ENCODE measurements at places on chromosomes 11 and 22.

- no peak for DNase-seq
Measured at GRCh38 chr22:40597526-40598430, 38.7 kb downstream of the MRTFA start.

DNA sequence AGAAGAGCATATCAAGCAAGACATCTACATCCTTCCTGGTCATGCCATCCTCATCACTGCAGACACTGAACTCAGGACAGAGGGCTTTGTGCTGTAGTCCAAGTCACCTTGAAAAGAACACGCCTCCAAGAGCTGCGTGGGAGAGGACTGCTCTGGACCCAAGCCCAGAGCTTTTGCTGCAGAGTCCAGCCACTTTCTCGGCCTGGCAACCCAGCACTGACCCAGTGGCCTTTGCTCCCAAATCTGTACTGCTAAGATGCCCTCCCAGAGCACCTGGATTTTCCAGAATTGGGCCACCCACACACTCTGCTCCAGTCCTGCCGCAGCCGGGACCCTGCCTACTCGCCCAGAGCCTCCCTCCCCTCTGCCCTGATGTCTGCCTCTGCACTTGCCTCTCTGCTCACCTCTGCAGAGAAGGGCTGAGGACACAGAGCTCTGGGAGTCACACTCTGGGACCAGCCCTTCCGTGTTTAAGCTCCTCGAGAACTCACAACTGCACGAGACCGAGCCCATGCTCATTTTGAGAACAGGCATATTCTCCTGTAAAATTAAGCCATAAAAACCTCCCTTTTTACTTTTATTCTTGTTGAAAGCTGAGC is 83.8 kb upstream of the CSNK2A3 start:
- no peak for DNase-seq

- DNase-seq, result no peak
Measured at GRCh38 chr11:58671983-58672633, 49.6 kb downstream of the CNTF start.

DNA sequence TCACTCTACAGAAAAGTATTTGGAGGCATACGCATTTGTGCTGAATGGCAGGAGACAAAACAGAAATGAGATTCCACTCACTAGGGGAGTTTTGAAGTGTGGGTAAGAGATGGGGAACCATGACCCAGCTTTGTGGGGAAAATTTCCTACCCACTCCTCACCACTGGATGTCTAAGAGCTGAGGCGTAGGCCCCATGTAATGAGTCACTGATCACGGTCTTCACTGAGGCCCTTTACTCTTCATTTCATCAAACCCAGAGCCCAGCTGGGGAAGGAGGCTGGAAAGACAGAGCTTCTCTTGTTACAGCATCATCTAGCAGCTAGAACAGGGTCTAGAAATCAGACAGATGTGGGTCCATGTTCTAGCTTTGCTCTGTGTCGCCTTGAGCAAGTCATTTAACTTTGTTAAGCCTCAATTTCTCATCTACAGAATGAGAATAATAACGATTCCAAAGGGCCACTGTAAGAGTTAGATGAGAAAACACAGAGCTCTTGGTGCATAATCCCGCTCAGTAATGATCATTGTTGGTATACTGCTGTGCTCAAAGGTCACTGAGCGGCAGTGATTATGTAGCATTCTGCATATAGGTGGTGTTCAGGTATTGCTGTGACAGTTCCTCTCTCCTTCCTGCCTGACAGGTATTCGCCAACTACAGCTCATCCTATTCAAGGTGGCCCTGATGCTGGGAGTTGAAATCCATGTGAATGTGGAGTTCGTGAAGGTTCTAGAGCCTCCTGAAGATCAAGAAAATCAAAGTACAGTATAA is 97.2 kb downstream of the MICAL2 start:
- no peak for DNase-seq

DNA sequence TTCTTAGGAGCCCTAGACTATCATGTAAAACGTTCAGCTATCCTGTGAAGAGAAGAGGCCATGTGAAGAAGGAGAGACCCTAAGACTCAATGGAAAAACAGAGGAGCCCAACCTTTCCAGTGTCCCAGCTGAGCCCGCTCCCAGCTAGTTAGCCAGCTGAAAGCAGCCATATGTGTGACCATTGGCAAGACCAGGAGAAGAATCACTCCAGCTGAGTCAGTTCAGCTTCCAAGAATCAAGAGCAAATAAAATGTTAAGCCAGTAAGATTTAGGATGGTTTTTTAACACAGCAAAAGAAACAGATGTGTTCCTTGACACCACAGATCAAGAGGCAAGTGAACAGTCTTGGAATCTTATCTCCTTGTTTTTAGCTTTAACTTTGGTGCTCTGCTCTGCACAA is 108.0 kb downstream of the CCDC81 start:
- DNase-seq, result no peak

DNA sequence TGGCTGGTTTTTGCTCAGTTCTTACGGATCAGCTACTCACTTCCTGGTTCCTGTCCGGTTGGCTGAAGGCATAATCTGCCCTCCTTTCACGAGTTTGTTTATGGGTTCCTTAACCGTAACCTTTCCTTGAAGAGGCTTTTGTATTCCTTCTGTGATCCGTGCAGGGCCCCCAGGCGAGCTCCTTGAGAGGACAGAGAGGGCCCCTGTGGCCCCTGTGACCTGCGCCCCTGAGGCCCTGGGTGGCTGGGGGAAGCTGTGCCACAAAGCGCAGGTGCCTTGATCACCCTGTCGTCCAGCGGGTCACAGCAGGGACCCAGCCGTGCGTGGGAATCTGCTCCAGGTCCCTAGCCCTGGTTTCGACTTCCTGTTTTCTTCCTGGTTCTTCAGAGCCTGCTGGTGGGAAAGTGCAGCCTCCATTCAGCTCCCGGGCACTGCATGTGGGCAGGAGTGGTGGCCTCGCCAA is 27.8 kb upstream of the FADD start:
- no peak for DNase-seq

- DNase-seq, result no peak
Measured at GRCh38 chr11:57444362-57445121, 15.8 kb upstream of the RTN4RL2 start.

DNA sequence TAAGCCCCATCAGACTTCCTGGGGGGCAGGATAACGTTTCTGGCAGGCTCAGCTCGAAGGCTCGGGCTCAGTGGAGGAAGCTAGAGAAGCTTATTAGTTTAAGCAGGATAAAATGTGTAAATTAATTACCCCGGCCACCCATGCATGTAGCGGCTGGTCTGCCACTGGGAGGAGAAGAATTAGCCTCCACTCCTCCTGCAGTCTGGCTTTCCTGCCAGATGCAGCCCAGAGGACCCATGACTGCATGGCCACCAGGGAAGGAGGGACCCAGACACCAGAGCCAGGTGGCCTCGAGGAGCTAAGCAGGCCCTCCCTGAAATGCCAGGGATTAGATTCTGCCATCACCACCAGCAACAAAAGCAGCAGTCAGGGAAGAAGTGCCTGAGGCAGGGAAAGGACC is 32.3 kb downstream of the TRIM29 start:
- no peak for DNase-seq

DNA sequence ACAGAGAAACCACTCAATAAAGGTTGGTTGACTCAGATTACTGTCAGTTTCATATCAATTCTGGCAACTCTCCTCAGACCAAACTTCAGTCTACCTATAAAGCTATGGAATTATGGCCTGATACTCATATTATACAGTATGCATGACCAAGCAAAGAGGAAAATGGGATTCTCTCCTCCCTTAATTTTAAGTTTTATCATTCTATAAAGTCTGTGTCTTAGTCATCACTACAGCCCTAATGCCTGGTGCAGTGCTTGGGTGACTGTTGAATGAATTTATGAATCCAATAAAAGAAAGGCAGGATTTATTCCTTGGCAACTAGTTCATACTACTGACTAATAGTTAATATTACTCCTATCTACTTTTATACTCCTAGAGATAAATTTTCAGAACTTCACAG is 37.6 kb upstream of the GRAMD1B start:
- no peak for DNase-seq

GRCh38 chr11:73384531-73384871 is 8.3 kb downstream of the RELT start:
- DNase-seq, result no peak

DNA sequence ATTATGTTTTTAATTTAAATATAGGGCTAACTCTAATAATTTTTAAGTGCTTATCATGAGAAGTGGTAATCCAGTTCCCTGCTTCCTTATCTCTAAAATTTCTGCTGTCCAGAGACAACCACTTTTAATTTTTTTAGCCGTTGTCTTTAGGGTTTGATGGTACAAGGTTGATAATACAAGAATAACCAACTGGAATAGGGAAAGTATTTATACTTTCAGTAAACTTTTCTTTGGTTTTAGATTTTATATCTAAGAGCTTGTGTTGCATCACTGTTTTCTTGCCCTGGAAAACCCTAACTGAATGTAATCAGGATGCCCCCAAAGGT is 46.5 kb upstream of the ADORA2A start:
- no peak for DNase-seq

GRCh38 chr22:40853961-40854360 is 2.5 kb downstream of the ST13 start:
- no peak for DNase-seq

DNA sequence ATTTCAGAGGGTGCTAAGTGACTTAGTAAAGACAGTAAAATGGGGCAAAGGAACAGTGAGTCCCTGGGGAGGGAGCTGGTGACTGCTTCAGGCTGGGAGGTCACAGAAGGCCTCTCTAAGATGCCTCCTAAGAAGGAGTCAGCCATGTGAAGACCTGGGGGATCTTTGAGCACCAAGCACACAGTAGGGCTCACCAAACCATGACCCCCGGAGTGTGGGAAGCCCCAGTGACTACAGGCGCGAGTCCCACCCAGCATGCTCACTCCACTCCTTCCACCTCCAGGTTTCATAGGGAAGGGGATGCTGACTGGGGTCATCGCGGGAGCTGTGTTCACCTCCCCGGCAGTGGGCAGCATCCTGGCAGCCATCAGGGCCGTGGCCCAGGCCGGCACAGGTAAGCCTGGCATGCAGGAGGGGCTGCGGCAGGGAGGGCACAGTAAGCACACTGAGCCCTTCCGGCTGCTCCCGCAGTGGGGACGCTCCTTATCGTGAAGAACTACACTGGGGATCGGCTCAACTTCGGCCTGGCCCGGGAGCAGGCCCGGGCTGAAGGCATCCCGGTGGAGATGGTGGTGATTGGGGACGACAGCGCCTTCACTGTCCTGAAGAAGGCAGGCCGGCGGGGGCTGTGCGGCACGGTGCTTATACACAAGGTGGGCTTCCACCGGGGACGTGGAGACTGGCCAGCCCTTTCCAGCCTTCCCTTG is 5.9 kb downstream of the TKFC start:
- DNase-seq, result no peak

DNA sequence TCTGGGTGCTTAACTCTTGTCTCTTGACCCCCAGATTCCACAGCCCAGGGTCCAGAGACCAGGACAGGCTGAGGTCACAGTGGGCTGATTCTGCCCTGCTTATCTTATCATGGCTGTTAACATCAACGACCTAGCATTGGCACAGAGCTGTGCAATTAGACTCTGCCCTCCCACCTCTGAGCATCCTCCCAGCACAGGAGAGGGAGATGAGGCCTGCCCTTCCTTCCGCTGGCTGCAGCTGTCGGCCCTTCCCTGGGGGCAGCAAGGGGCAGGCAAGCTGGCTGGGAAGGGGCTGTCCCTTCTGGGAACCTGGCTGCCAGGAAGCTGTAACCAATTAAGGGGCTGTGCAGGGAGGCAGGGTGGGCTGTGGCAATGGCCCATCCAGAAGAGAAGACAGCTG is 22.5 kb downstream of the LRRC10B start:
- DNase-seq, result peak; percentile 47

DNA sequence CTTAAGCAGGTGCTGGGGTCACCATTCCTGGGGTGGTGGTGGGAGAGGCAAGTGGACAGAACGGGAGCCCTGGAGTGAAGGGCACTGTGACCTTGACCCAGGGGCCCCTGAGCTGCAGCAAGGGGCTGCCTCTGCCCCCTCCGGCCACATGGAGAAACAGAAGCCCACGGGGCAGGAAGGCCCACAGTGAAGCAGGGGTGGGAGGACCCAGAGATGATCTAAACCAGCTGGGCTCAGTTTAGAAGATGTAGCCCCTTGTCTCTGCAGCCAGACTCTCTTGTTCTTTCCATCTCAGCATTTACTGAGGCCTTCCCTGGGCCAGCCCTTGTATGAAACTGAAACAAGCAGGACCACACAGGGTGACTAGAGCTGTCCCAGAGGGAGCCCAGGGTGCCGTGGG is 30.5 kb downstream of the WNT11 start:
- DNase-seq, result no peak

- no peak for DNase-seq
Measured at GRCh38 chr11:117830674-117831351, 6.3 kb upstream of the FXYD2 start.

- DNase-seq, result no peak
Measured at GRCh38 chr11:18790883-18791206, 753 bp downstream of the PTPN5 start.

DNA sequence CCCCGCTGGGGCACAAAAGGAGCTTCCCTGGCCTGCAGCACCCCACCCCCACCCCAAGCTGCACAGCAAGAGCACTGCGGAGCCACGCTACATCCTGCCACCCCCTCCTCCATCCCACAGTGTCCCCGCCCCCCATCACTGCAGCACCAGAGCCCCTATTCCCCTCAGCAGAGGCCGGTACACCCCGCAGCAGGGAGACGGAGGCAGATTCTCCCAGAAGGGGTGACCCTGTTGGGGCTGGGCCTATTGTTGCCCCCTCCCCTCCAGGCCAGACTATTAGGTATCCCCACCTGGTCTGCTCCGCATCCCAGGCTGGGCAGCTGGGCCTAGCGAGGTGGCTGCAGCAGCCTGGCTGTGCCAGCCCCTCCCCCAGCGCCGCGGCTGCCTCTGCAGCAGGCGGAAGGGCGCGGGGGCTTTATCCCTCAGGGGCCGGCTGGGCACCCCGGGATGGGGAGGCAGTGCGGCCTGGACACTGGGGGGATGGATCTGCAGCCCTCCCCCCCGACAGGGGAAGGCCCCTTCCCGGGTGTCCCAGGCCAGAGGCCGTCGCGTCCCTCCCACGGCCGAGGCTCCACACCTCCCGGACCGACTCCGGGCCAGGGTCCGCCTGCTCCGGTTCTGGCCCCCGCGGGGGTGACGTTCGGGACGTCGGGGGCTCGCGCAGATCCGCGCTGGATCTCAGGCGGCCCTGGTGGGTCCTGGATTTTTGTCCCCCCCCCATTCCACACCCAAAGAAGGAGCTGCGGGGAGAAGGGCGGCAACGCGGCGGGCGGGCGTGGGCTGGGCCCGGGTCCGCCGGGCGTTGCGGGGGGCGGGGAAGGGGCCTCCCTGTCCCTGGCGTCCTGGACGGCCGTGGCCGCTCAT is 943 bp downstream of the DUSP8 start:
- DNase-seq, result peak; percentile 70

Data from hepatocyte (in vitro differentiated cells).